T-helper 1 cell (primary cell): ENCODE measurements at places on chromosomes 7 and 10.

DNA sequence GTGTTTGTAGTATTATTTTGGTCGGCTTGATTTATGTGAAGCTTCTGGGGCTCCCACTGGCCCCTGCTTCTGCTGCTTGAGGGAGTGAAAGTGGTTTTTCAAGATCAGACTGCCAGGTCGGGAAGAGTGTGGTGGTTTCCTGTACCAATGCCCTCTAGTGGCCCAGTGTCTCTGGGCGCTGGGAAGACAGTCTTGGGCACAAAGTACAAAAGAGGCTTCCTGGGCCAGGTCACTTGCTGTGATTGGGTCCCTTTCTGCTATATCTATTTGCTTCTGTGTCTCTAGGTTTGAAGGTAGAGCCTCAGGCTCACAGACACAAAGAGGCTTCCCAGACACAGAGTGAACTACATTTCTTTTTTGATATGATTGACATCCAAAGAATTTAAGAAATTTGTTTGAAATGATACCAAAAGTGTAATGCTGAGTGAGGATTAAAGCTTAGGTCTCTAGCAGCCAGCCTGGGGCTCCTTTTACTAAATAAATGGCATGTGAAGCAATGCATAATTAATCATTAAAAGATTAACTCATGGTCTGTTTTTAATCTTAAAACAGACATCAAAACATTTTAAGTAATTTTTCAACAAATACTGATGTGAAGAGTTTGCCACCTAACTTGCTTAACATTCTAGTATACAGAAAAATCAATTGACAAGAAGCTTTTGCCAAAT, 36.3 kb downstream of the ABCB1 start:
- no peak for DNase-seq

DNA sequence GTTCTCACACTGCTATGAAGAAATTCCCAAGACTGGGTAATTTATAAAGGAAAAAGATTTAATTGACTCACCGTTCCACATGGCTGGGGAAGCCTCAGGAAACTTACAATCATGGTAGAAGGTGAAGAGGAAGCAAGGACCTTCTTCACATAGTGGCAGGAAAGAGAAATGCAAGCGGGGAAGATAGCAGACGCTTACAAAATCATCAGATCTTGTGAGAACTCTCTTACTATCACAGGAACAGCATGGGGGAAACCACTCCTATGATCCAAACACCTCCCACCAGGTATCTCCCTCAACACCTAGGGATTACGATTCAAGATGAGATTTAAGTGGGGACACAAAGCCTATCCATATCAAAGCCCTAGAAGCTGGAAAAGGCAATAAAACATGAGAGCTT, 130.8 kb downstream of the MDFIC start:
- DNase-seq: no peak

GRCh38 chr7:139457153-139457946, 26.1 kb downstream of the KLRG2 start:
- DNase-seq: no peak

GRCh38 chr10:38038932-38039245, 28.4 kb downstream of the ZNF33A start:
- no peak for DNase-seq

DNA sequence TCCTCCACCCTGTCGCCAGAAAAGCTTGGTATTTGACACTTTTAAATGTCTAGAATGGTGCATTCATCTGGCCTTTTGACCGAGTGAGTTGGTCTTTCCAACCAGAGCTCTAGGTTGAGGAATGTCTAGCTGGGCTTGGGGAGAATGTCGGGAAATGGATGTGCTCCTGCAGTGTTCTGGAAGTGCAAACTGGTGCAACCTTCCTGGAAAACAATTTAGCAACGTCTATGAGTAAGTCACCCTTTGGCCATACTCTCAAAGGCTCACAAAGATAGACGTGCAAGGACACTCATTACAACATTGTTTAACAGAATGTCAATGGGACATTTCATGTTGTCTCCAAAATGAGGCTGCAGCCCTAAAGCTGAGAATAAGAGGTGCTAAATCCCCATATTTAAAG, 12.2 kb upstream of the NMT2 start:
- DNase-seq: no peak
